ENCODE measurements at places on chromosomes 16 and 17. TPM values are rescaled to one million over a fixed set of nuclear protein-coding genes. Genes with fewer than 3 reads are reported as not detected.

Gene KRT20
- total RNA-seq = not detected

Gene ATP6V0C
- 10.4 TPM for total RNA-seq

Gene KRTAP4-5
- not detected for total RNA-seq

Gene TEX19
- total RNA-seq = not detected

Gene IRF8
- not detected for total RNA-seq

Gene NPIPB13
- total RNA-seq = 0.93 TPM

Gene CX3CL1
- total RNA-seq = 7.7 TPM

Gene NACA2
- not detected for total RNA-seq

Gene SLC5A10
- total RNA-seq = not detected
